ENCODE measurements at places on chromosomes 12 and 14.

DNA sequence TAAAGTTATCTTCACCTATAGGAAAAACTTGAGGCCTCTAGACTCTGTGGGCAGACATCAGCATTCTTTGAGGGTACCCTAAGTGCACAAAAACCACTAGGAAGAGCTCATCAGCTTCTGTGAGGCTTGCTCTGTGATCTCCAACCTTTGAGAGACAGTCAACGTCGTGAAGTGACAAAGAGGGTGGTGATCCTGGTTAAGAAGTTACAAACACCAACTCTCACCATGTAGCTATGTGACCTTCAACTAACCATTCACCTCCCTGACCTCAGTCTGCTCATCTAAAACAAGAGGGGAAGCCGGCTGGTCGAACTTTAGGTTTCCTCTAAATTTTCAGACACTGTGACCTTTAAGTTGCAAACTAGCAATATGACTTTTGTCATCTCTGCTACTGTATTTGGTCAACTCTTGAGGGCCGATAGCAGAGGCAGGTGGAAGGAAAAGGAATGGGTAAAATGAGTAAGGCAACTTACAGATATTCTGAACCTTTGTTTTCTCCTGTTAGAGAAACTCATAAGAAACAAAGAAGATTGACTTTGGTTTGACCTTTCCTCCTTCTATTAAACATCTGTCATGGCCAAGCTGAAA is 103.2 kb upstream of the PARP11 start:
- no peak for DNase-seq

DNA sequence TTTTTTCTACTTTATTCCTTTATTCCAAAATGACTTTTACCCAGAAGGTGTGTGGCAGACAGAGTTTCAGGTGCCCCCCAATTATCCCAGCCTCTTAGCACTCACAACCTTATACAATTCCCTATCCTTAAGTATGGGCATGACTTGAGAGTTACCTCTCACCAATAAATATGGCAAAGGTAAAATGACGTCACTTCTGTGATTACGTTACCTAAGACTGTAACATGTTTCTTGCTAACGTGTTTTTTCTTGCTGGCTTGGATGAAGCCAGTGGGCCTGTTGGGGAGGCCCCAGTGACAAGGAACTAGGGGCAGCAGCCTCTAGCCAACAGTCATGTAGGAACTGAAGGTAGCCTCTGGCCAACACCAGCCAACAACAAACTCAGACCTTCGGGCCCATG is 13.3 kb upstream of the TUNAR start:
- DNase-seq: no peak

DNA sequence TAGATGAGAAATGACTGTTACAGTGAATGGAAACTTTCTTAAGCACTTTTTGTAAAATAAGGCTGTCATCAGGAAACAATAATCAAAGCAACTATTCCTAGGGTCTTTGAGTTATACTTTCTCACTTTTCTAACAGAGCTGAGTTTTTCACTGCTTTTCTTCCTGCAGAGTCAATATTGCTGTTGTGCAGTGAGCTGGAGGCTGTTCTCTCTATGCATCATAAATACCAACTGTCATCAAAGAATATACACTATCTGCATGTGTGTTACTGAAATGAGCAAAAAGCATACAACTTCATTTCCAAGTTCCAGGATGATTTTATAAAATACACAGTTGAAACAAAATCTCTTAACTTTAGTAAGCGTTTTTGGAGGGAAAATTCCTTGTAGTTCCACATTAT is 110.4 kb upstream of the CPSF6 start:
- DNase-seq: no peak

DNA sequence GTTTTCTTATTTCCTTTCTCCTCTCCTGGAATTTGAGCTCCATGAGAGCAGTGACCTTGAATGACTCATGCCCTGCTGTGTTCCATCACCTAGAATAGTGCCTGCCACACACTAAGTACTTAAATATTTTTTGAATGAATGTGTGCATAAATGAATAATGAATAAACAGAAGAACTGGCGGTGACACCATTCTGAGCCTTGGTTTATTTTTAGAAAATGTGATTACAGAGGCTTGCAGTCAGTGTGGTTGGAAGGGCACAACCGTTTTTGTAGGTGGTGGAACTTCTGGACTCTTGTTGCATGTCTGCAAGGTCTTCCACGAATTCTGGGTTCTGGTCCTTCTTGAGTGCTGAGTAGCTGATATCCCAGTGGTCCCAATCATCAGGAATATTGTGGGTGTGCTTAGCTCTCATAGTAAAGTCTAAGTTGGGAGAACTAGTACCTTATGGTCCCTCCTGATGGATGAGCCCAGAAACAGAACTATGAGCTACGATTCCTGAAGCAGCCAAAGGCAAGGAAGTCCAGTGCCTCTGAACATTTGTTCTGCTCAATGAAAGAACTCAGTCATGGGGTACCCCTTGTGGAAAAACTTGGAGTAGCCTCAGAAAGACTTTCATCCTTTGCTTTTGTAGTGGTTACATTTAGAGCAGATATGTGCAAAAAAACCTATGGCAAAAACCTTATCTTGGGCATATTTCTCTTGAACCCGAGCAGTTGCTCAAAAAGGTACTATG is 28.8 kb upstream of the BHLHE41 start:
- DNase-seq: no peak

GRCh38 chr12:84826925-84827324 is 85.7 kb downstream of the SLC6A15 start:
- DNase-seq: no peak

- DNase-seq: peak; percentile 23
These were observed 11.5 kb downstream of the TCL1B start for GRCh38 chr14:95697764-95698163.

DNA sequence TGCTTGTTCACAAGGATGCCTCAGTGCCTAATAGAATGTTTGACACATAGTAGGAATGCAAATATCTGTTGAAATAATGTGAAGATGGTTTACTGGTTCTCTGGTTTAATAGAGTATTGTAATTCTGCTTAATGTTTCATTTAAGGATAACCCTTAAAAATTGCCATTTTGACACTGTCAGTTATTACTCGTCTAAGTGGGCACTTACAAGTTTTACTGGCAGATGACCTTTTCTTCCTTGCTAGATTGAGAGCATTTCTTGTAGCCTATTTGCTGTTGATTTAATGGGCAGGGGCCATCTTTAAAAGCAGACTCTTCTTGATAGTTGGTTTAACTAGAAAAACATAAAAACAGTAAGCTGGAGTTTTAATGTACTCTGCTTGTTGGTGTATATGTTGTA is 1.9 kb downstream of the TMEM263 start:
- DNase-seq: peak; percentile 20

DNA sequence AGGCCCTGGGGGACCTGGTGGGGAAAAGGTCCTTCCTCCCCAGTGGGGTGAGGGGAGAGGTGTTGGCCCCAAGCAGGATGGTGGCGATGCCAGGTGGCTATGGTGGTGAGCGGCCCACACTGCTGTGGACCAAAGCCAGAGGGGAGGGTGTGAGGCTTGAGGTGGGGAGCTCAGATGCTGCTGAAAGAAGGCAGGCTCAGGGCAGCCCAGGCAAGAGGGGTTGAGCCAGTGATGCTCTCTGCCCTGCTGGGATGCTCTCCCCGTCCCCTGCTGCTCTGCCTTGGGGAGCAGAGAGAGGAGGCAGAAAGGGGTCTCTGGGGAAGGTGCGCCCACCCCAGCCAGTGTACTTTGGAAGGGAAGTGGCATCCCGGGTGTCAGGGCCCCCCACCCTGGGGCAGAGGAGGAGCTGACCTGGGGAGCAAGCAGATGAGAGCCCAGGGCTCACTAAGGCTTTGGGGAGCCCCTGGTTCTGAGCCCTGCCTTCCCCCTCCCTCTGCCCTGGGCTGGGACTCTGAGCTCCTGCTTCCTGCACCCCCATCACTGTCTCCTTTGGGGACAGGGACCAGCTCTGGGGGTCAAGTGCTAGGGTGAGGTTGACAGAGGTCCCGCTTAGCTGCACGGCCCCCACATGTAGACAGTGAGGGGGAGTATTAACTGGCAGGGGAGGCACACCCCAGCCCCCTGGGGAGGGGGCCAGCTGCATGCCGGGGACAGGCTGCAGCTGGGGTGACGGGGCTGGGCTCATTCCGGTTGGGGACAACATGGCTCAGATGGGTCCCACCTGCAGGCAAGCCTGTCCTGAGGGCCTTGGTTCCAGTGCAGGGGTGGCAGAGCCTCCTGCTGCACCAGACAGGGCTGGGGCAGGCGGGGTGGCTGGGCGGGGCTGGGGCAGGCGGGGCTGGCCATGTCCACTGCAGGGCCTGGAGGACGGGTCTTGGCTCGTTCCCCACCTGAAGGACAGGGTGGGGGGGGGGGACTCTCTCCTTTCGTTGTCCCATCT is 124.4 kb downstream of the KIF26A start:
- DNase-seq: no peak

- DNase-seq: no peak
These were observed 7.2 kb downstream of the CCDC85C start for GRCh38 chr14:99596772-99597171.

DNA sequence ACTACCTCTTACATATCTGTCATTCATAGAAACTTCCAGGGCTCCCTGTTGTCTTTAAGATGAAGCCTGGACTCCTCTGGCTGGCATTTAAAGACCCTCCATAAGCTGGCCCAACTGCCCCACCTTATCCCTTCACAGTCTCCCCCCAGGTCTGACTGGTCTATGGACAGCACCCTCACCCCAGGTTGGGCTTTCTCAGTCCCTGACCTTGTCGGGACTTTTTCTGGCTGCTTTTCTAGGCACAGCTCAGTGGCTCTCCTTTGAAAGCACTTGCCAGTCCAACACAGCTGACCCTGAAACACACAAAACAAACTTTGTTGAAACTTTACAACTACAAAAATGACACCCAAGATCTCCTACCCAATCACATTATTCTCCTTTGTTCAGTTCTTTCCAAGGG is 13.9 kb upstream of the MYH7 start:
- DNase-seq: no peak

DNA sequence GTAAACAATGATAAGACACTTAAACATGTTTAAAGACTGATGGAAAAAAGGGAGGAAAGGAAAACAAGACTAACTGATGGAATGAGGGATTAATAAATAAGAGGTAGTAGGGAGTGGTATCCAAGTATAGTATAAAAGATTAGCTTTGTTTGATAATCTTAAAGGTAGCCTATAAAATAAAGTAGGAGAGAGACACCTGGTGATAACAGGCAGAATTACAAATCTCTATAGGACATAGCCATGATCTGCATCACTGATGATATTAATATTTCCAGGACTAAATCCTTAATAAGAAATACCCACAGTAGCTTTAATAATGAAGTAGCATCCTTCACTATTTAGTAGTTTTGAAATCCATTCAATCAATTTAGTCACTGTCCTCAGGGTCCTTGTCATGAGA is 30.4 kb downstream of the DLGAP5 start:
- DNase-seq: peak; percentile 63

GRCh38 chr12:22325218-22325617 is 9.3 kb downstream of the ST8SIA1 start:
- DNase-seq: no peak

- no peak for DNase-seq
These were observed 245.9 kb upstream of the DDHD1 start for GRCh38 chr14:53399057-53399456.

GRCh38 chr14:88947646-88948598 is 123.5 kb downstream of the TTC8 start:
- no peak for DNase-seq

DNA sequence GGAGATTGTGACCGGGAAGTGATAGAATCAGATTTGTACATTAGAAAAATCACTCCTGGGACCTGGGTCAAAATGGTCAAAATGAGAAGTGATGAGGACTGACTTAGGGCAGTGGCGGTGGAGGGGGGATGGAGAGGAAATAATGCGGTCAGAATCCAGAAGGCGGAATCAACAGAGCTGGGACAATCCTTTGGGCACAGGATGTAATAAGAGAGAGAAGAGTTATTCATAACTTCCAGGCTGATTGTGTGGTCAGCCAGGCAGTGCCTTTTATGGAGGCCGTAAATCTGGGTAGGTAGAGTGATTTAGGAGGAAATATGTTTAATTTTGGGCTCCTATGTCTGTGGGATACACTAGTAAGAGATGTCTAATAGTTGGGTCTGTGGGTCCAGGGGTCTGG is 21.6 kb downstream of the FBXL14 start:
- no peak for DNase-seq

- no peak for DNase-seq
These were observed 1.6 kb downstream of the ZFYVE26 start for GRCh38 chr14:67814821-67815220.

GRCh38 chr14:103973354-103973753 is 31.0 kb upstream of the RD3L start:
- no peak for DNase-seq

- no peak for DNase-seq
These were observed 191.7 kb upstream of the PPFIA2 start for GRCh38 chr12:81950871-81951270.

DNA sequence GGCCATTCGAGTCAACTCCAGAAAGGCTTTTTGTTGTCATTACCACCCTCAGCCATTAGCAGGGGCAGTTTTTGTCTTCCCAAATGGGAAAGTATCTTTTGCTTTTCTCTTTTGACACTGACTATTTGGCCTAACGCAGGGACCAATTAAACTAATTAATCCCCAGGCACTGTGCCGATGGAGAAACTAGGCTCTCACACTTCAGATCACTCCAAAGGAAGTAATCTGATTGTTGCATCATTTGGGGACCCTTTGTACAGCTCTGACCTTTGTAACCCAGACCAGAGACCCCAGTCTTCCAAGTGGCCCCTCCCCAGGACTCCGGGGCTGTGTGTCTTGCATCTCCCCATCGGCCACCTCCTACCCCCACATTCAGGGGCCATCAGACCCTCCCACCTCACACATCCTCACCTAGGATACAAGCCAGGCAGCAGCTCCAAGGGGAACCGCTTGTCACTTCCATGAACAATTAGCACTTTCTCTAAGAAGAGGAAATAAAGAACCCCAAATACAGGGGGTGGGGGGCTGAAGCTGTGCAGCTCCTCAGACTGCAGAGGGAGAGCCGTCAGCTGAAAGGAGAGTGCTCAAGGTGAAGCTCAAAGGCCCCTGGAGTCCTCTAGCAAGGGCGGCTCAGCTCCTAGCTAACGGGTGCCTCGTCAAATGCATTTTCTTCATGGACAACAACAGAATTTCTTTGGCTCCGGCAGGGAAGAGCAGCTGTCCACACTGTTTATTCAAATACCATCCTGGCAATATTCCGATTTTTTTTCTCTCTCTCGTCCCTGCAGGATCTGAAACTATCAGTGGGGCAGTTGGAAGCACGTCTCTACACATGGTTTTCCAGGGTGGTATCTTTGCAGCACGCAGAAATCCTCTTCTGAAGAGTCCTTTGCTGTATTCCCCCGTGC is 64.3 kb upstream of the DIO3 start:
- DNase-seq: no peak

- no peak for DNase-seq
These were observed 82.2 kb downstream of the PPP2R5C start for GRCh38 chr14:101843665-101844064.

DNA sequence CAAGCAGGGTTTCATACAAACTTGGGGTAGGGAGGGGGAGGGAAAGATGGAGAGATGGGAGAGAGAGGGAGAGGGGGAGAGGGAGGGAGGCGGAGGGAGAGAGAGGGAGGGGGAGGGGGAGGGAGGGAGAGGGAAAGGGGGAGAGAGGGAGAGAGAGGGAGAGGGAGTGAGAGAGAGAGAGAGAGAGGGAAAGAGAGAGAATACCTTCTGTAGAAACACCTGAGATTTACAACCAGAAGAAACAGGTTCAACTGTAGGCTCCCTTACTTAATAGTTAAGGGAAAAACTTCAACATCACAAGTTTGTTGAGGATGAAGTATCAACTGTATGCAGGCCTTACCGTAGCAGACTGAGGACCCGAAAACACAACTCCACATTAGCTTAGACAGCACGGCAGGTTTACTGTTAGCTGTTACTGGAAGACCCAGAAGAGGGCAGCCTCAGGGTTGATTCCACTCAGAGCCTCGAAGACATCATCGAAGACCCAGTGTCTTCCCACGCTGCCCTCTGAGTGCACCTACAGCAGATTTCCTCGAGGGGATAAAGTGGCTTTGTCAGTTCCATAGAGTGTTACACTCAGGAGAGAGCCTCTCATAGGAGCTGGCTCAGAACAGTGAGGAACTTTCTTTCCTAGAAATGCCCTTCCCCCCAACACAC is 72.4 kb downstream of the NT5DC3 start:
- DNase-seq: no peak

Measured in DMS79 treated with DMSO at 0.1 percent for 48 hours (cell line).